ENCODE measurements at places on chromosomes 2 and 18. TPM values are rescaled to one million over a fixed set of nuclear protein-coding genes. Genes with fewer than 3 reads are reported as not detected.

DNA sequence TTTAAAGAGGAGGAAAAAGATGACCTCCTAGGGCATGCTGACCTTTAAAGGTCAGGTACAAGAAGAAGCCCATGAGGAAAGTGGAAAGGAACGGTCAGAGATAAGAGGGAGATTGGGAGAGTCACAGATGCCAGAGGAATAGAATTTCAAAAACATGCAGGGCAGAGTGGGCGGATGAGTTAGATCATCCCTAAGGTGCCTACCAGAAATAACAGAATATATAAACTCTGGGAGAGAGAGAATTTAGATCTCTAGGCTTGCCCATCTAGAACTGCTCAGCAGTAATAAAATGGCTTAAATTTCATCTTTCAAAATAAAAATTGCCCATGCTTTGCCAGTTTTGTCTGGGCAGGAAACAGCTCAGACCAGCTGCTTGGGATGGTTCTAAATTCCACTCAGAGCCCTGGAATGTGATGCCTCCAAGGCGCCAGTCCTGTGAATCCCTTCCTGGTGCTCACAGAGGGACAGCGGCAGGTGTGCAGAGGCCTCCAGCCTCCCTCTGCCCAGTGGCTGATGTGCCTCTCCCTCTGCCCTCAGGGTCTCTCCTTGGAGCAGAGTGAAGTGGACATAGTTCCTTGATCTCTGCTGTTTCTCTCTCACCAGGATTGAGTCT, 130.9 kb downstream of the ANTXR1 start:
- H3K27me3 ChIP-seq = no peaks in the 10 kb centered on the region
- peaks cover 2% of the 10 kb centered on the region for H3K4me1 ChIP-seq
- H3K36me3 ChIP-seq = no peaks in the 10 kb centered on the region
- no peak for DNase-seq
- H3K27ac ChIP-seq = no peak overlapping the region

DNA sequence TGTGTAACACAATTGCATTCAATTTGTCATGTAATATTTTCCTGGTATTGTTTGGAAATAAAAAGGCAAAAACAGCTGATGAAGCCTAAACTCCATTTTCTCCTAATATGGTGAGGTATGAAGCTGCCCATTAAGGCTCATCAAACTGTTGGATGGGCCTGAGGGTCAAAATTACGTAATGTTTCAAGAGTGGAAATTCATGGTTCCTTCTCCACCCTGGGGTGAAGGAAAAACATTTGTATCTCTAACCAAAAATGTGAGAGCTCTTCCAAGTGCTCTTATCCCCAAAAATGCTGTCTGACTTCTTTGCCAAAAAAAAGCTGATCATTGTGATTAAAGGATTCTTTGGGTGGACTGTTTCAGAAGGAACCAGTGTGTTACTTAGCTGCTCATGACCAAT, 91.8 kb downstream of the ARHGAP28 start:
- H3K27ac ChIP-seq = no peak overlapping the region
- DNase-seq = no peak
- H3K4me1 ChIP-seq = peaks cover 3% of the 10 kb centered on the region
- H3K4me3 ChIP-seq = no peak overlapping the region

GRCh38 chr2:36403675-36404230, 48.2 kb downstream of the CRIM1 start:
- DNase-seq = no peak
- H3K27me3 ChIP-seq = no peaks in the 10 kb centered on the region
- H3K4me1 ChIP-seq = peaks cover 6% of the 10 kb centered on the region

Gene IL36A
- not detected for total RNA-seq

GRCh38 chr2:18268400-18268799, 292.1 kb downstream of the RDH14 start:
- DNase-seq = no peak
- no peak overlapping the region for H3K27ac ChIP-seq
- no peak overlapping the region for H3K4me3 ChIP-seq
- H3K27me3 ChIP-seq = no peaks in the 10 kb centered on the region

GRCh38 chr18:40032076-40032475, 1923.0 kb upstream of the PIK3C3 start:
- H3K27me3 ChIP-seq = no peaks in the 10 kb centered on the region
- no peaks in the 10 kb centered on the region for H3K4me1 ChIP-seq

DNA sequence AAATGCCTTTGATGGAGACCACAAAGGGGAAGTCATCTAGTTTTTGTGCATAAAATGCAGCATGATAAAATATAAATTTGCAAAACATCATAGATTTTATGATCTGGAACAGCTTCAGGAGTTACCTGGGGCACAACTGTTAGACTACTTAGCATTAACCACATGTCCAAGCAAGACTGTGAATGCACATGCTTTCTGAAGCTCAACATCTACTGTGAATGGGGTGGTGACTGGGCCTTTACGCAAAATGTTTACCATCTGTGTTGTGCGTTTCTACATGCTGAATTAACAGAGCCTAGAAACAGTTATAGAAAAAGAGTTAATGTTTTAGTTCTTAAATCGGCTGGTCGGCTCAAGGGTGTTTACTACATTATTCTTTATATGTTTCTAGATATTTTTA, 45.5 kb downstream of the KCTD1 start:
- DNase-seq = no peak
- H3K27me3 ChIP-seq = no peaks in the 10 kb centered on the region
- H3K4me1 ChIP-seq = no peaks in the 10 kb centered on the region
- no peak overlapping the region for H3K27ac ChIP-seq

DNA sequence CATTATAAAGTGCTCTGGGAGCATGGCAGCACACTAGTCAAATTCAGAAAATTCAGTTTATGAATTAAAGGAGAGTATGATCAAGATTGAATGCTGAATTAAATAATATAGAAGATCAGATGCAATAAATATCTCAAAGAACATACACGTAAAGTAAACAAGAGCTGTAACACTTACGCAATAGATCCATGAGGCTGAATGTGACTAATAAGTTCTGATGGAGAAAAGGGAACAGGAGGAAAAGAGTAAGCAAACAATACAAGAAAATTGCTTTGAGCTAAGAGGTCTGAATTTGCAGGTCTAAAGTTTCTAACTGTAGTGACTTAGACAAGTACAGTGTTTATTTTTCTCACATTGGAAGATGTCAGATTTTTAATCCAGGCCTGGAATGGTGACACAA, 646.7 kb upstream of the ZNF804A start:
- no peaks in the 10 kb centered on the region for H3K4me1 ChIP-seq
- no peaks in the 10 kb centered on the region for H3K36me3 ChIP-seq
- no peaks in the 10 kb centered on the region for H3K27me3 ChIP-seq
- no peak for DNase-seq
- H3K4me3 ChIP-seq = no peak overlapping the region

Gene CFC1
- total RNA-seq = not detected

Gene C2orf74
- total RNA-seq = 19.3 TPM

GRCh38 chr18:70553245-70553935, 264.5 kb downstream of the SOCS6 start:
- H3K4me3 ChIP-seq = no peak overlapping the region
- no peak for DNase-seq
- H3K27me3 ChIP-seq = no peaks in the 10 kb centered on the region

Gene CFAP65
- total RNA-seq = 0.82 TPM

Data from ovary (tissue), 10 donors.